ENCODE measurements at places on chromosomes 7 and 10.
A peak's percentile ranks its signal among the peaks of the same experiment; 100 is the strongest.

GRCh38 chr10:124928087-124928486 is 13.8 kb upstream of the ZRANB1 start:
- DNase-seq, result no peak

DNA sequence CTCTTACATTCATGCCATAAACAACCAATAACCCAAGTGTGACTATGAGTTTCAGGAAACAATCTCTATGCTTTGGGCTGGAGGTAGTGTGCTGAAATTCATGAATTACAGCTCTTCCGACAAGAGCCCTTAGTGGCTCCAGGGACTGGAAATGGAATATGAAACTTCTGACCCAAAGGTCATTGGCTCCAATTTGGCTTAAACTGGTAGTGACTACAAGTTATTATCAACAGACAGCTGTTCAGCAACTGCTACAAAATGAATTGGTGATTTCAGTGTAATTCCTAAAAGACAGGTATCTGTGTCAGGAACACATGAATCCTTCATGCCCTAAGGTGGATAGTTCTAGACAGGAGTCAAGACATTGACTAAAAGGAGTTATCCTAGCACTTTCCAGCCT is 745.4 kb downstream of the PHTF2 start:
- no peak for DNase-seq

- no peak for DNase-seq
Observed at GRCh38 chr7:120402801-120403200, 129.8 kb downstream of the KCND2 start.

DNA sequence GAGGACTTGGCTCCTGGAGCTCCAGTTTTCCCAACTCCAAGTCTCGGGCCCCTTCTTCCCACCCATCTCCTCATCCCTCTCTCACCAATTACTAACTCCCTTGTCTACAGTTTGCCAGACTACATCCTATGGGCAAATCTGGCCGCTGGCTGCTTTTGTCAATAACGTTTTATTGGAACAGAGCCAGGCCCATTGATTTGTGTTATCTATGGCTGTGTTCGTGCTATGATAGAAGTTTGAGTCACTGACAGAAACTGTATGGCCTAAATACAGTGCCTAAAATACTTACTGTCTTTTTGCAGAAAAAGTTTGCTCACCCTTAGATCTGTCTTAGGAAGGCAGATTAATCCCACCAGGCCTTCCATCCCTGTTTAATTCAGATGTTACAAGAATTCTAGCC is 71.3 kb downstream of the PIP4K2A start:
- no peak for DNase-seq

DNA sequence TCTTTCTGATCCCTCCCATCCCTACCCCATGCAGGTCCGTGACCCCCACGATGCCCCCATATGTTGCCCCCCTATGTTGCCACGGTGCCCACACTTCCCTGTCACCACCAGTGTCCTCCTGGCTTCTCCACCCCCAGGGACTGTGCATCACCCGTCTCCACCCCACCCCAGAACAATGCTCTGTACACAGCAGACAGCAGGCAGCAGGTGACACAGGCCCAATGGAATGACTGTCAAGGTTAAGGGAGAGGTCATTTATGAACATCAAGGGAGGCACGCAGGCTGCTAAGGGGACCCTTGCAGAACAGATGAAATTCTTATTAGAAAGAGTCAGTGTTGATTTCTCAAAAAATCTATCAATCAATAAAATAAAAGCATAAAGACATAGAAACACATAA is 71.5 kb downstream of the PARP12 start:
- DNase-seq, result no peak

- DNase-seq, result no peak
Observed at GRCh38 chr7:149729983-149730801, 43.2 kb downstream of the ZNF467 start.

DNA sequence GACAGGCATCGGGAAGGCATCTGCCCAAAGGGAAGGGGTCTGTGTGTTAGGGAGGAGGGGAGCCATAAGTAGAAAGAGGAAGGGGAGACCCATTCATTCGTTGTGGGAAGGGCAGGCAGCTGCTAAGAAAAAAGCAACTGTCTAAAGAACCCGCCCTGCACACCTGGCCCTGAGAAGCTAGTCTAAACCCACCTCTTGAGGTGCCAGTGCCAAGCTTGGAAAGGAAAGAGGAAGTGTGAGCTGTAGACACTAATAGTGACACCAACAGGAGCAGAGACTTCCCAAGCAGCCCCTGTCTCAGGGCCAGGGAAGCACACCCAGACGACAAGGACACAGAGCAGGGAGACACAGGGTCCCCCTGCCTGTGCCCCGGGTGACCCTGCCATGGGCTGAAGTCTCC is 40.8 kb upstream of the PRSS58 start:
- no peak for DNase-seq

DNA sequence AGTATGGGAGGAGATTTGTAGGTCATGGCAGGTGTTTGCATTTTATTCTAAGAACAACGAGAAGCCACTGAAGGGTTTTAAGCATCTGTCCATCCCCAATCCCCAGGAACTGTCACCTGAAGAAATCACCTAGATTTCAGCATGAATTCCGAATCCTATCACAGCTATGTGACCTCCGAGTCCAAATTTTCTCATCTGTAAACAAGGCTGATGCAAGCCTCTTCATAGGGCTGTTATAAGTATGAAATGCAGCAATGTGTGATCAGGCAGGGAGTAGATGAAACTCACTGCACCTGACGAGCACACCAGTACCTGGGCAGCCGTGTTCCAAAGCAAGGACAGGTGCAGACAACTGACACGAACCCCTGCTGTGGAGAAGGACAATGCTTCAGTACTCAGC is 14.0 kb downstream of the HABP2 start:
- DNase-seq, result no peak

DNA sequence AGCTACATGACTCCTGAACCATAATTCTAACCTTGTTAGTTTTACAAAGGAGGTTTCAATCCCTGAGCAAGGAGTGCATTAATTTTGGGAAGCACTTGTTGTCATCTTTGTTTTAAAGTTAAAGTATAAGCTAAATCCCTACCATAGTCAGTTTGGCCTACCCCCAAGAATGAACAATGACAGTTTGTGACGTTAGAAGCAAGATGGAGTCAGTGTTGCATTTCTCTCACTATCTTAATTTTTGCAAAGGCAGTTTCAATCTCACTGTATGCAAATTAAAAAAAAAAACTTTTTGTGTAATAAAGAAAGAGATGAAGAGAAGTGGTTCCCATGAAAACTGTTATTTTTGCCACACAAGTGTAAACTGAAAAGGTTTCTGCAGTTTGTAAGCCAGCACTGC is 50.7 kb upstream of the PIK3AP1 start:
- DNase-seq, result no peak

GRCh38 chr10:3714531-3714930 is 70.5 kb downstream of the KLF6 start:
- peak; percentile 27 for DNase-seq

DNA sequence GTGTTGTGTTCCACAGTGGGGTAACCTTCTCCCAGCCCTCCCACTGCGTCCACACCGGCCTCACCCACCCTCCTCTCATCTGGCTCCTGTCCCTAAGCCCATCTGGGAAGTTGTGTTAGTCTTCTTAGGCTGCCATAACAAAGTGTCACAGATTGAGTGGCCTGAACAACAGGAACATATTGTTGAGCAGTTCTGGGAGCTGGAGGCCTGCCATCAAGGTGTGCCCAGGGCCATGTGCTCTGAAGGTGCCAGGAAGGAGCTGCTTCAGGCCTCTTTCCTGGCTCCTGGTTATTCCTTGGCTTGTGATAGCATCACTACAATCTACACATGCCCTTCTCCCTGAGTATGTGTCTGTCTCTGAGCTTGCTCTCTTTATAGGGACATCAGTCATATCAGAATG is 327.6 kb upstream of the COBL start:
- no peak for DNase-seq

- DNase-seq, result no peak
Observed at GRCh38 chr10:78957471-78958039, 111.2 kb upstream of the ZMIZ1 start.

DNA sequence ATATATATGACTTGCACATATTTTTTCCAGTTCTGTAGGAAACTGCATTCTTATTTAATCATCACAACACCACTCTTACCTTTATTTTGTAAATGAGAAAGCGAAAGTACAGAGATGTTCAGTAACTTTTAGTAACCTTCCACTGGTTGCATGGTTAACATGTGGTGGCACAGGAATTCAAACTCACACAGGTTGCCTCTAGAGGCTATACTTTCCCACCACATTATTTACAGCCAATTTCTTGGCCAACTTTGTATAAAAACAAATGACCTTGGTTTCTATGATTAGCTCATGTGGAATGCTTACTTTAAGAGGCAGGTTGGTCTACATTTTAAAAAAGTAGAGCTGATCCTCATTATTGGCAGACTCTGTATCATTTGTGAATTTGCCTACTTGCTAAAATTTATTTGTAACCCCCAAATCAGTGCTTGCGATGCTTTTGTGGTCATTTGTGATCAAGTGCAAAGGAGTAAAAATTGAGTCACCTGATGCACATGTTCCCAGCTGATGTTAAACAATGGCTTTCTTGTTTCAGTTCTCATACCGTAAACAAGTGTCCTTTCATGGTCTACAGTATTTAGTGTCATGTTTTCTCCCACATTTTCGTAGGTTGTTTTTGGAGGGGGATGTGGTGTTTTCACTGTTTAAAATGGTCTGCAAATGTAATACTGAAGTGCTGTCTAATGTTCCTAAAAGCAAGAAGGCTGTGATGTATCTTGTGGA is 14.8 kb downstream of the BBS9 start:
- DNase-seq, result no peak

GRCh38 chr10:85995791-85996190 is 370.8 kb downstream of the GRID1 start:
- no peak for DNase-seq

- DNase-seq, result no peak
Observed at GRCh38 chr10:48839809-48840679, 99.6 kb downstream of the LRRC18 start.

DNA sequence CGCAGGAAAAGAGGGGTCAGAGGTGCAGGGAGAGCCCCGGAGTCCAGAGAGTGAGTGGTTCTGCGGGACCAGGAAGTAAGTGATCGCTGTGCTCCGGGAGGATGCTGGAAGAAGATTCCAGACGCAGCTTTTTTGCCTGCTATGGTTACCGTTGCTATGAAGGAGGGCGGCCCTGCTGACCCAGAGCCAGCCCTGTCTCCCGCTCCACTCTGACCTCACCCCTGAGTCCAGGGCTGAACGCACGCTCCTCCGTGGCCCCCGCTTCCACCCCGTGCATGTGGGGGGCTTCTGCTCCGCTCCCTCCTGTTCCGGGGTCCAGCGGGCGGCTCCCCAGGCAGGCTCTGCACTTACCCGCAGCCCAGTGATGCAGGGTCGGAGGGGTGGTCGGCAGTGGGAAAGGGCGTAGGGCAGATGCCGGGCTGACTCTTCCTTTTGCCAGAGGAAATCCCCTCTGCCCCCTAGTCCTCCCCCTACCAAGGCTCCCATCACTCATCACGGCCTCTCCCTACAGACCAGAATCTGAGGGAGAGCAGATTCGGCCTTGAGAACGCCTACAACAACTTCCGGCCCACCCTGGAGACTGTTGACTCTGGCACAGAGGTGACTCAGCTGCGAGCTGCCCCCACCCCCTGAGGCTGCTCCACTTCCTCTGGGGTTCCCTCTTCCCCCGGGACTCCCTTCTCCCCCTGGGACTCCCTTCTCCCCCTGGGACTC is 2.7 kb upstream of the MUC17 start:
- peak; percentile 78 for DNase-seq
